Hypothalamus (tissue), 51 donors: ENCODE measurements at places on chromosomes 6 and 20.

GRCh38 chr6:169146521-169146920 is 107.1 kb downstream of the THBS2 start:
- DNase-seq, result no peak

DNA sequence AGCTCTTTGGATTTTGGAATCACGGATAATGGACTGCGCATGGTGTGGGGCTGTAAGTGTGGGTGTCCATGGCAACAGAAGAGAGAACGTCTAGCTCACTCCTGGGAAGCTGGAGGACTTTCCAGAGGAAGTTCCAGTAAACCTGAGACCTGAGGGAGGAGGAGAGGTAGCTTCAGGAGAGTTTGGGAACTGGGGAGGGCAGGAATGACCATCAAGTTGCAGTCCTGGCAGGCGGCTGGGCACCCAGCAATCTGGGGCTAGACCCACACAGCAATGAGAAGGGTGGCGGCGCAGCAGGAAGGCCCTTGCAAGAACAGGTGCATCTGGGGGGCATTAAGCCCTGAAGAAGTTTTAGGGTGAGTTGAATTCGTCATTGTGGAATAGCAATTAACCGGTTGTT is 95.9 kb downstream of the FOXC1 start:
- no peak for DNase-seq

- DNase-seq, result no peak
Measured at GRCh38 chr20:33995053-33995831, 1.5 kb downstream of the RALY start.

- DNase-seq, result no peak
Measured at GRCh38 chr6:41546475-41546865, 289 bp downstream of the FOXP4 start.

DNA sequence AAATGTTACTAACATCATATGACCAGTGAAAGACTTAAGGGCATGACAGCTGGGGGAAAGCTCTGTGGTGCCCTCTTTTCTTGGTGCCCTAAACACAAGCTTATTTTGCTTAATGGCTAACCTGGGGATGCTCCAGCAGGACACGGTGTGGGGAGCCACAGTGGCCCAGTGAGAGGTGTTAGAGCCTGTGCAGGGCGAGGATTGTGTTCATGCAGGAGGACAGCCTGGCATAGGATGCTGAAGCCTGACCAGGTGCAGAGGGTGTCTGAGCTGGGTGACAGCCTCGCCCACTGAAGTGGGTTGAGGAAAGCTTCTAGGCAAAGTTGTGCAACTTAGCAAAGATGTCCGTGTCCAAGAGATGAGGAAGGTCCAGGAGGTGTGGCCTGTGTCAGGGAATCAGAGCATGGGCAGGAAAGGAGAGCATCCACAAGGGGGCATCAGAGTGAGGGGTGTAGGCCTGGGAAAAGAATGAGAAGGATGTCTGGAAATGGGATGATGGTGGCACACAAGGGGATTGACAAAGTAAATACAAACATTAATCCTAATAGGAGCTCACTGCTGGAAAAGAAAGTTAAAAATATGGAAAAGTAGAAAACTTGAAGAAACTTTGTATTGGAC is 33.9 kb downstream of the SLC17A4 start:
- DNase-seq, result no peak

DNA sequence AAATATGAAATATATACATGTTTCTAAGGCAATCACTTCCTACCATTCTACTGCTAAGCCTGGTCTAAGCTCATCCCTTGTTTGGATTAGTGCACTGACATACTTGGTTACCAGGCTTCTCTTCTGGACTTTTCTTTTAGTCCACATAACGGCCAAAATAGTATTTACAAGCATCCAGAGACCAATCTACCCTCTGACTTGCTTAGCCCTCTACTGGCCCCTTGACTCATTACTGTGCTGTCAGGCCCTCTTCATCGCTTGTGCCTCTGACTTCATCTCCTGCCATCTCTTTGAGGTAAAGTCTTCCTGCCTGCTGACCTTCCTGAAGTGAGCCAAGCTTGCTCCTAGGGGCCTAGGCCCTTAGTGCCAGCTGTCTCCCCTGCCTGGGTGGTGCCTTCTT is 35.1 kb downstream of the TULP4 start:
- DNase-seq, result no peak

DNA sequence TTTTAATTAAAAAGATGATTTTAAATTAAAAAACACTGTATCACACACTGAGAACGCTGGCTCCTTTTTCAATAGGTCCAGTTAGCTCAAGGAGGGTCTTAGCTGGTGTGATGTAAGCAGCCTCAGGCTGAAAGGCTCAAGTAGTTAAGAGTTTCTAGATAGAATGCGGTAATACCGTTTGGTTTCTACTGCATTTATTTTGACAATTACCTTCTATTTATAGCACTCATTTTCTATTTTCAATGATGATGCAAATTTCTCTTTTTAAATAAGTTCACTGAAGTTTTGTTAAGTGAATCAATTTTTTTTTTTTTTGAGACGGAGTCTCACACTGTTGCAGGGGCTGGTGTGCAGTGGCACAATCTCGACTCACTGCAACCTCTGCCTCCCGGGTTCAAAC is 87.1 kb downstream of the PREX1 start:
- DNase-seq, result no peak

- no peak for DNase-seq
Measured at GRCh38 chr20:63840405-63840828, 9.4 kb upstream of the ZBTB46 start.

- DNase-seq, result no peak
Measured at GRCh38 chr20:54479138-54479906, 3.9 kb downstream of the DOK5 start.

GRCh38 chr20:21465799-21466198 is 48.1 kb downstream of the NKX2-2 start:
- no peak for DNase-seq

DNA sequence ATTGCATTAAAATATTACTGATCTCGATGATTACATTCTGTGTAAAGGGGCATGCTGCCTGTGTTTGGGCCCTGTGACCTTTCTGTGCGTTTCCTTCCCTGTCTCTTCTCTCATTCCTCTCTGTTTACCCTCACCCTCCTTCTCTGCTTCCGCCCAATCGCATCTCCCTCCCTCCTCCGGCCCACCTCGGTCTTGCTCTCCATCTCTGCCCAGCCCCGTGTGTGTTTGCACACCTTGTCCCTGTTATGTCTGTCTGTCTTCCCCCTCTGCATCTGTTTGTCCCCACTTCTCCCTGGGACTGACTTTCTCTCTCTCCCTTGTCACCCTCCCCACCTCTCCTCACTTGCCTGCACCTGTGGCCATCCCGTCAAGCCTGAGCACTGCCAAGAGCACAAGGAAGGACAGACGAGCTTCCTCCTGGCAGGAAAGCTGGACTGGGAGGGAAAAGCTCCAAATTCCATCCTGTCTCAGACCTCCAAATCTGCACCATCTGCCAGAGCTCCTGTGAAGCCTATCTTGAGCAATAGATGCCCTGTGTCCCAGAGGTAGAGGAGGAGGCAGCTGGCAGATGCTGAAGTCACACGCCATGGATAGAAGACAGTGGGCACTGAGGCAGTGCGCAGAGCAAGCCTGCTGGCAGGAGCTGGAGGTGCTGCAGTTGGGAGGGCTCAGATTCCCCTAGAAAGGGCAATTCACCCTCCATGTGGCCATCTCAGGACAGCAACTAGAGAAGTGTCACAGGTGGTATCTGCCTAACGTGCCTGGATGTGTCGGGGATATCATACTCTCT is 172.3 kb downstream of the PTPRT start:
- DNase-seq, result no peak

DNA sequence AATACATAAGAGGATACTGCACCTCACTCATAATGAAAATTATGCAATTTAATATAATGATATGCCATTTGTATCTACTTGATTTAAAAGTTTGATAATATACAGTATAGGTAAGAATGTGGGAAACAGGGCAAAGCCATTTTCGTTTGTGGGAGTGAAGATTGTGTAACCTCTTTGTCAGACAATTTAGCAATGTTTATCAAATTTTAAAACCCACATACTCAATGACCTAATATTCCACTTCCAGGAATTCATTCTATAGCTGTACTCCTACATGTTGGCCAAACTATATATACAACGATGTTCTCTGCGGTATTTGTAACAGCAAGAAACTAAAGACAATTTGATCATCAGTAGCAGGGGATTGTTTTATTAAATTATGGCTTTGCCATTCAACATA is 17.8 kb upstream of the FKBP5 start:
- DNase-seq, result no peak

DNA sequence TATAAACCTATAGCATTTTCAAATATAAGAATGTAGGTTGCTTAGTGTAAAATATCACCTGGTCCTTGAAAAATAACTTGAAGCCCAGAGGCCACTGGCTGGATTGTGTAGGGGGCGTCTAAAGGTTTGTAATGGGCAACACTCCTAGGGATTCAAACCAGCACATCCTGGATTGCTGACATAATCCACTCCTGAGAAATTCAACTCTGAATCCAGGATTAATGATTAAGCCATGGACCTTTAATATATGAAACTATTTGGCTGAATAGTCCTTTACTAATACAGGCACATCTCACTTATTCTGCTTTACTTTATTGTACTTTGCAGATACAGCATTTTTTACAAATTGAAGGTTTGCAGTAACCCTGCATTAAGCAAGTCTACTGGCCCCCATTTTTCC is 160.8 kb downstream of the UBE3D start:
- DNase-seq, result no peak

- no peak for DNase-seq
Measured at GRCh38 chr6:134435814-134436280, 117.9 kb upstream of the SGK1 start.

DNA sequence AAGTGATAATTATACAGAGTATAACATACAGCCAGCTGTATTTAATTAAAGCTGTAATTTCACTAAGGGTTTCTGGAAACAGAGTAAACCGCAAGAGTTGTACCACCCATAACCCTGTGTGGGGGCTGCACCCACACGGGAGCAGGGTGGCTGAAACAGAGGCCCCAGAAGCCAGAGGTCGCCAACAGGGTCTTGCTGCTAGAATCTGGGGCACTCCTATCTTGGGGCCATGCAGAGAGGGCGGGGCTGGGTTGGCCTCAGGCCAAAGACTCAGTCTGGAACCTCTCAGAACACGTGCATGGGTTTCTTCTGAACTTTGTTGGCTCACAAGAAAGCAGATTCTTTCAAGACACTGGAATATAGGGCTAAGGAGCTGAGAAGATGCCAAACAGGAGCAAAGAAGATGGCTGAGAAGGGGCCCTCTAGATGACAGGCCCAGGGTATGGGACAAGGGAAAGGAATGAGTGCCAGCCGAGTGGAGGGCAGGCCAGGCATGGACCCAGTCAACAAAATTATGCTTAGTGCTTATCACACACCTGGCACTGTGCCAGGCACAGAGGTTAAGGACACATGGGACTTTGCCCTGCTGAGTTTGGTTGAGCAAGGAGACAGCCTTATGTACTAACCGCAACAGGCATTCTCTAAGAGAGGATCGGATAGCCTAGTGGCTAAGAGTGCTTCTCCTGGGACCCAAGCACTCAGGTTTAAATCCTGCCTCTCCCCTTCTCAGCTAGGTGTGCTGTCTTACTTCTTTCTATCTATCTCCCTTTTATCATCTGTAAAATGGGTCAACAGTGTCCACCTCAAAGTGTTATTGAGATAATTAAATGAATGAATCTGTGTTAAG is 96.6 kb upstream of the FOXP4 start:
- DNase-seq, result no peak

- no peak for DNase-seq
Measured at GRCh38 chr6:134373282-134373922, 55.5 kb upstream of the SGK1 start.

- no peak for DNase-seq
Measured at GRCh38 chr20:58524814-58525213, 9.6 kb upstream of the APCDD1L start.

- no peak for DNase-seq
Measured at GRCh38 chr20:44153636-44154043, 33.3 kb downstream of the JPH2 start.

DNA sequence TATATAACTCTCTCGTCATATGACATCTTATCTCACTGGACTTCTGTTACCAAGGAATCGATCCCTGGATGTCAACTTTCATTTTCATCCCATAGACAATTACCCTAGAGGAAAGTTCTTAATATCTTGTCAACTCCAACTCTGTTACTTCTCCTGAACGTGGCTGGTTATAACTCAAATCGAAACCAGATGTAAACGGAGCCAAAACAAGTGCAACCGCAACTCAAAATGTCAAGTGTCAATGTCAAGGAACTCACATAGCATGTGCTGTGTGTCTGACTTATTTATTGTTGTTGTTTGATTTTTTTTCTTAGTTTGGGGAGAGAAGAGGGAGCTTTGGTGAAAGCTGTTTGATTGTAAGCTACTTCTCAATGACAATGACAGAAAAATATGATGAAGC is 108.6 kb downstream of the VIP start:
- DNase-seq, result no peak

GRCh38 chr6:158027590-158028285 is 46.1 kb downstream of the SYNJ2 start:
- DNase-seq, result no peak

GRCh38 chr6:150773969-150774368 is 91.5 kb upstream of the MTHFD1L start:
- DNase-seq, result no peak

- DNase-seq, result no peak
Measured at GRCh38 chr6:129030215-129030614, 147.3 kb downstream of the LAMA2 start.

GRCh38 chr6:35967076-35967774 is 46.3 kb upstream of the SRPK1 start:
- DNase-seq, result no peak

- DNase-seq, result no peak
Measured at GRCh38 chr20:24737212-24737850, 211.7 kb upstream of the CST7 start.

- no peak for DNase-seq
Measured at GRCh38 chr20:5780846-5781217, 30.6 kb downstream of the SHLD1 start.

DNA sequence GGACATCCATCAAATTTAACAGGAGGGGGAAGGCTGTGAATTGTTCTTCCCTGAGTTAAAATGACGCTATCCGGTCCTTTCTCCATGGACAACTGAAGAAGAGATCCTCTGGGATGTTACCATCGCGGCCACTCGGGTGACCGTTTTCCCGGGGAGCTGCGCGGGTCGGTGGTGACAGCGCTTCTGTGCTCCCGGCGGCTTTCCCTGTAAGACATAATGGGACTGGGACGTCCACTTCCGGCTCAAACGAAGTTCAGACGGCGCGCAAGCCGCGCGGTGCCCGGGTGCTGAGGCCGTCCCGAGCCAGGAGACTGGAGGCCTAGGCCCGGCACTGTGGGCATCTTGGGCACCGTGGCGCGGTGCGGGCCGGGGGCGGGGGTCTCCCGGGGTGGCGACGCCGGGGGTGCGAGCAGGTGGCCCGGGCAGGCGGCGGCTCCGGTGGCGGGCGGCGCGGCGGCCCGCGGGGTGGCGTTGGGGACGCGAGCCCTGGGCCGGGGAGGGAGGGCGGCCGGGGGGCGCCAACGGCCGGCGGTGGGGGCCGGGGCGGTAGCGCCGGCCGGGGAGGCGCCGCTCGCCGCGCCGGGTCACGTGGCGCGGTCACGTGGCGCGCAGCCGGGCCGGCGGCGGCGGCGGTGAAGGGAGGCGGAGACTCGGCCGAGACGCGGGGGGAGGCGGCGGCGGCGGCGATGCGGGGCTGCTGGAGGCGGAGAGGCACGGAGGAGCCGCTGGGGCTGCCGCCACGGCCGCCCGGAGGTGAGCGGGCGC is 63.6 kb downstream of the GTF2H5 start:
- DNase-seq, result peak; percentile 72

GRCh38 chr6:159168536-159169192 is 536 bp upstream of the FNDC1 start:
- DNase-seq, result no peak
